Stimulated activated CD4-positive, alpha-beta T cell treated with anti-CD3 and anti-CD28 coated beads, Interleukin-2, amount 100 ng/mL, for 48 hours (primary cell): ENCODE measurements at places on chromosomes 12 and 14.

DNA sequence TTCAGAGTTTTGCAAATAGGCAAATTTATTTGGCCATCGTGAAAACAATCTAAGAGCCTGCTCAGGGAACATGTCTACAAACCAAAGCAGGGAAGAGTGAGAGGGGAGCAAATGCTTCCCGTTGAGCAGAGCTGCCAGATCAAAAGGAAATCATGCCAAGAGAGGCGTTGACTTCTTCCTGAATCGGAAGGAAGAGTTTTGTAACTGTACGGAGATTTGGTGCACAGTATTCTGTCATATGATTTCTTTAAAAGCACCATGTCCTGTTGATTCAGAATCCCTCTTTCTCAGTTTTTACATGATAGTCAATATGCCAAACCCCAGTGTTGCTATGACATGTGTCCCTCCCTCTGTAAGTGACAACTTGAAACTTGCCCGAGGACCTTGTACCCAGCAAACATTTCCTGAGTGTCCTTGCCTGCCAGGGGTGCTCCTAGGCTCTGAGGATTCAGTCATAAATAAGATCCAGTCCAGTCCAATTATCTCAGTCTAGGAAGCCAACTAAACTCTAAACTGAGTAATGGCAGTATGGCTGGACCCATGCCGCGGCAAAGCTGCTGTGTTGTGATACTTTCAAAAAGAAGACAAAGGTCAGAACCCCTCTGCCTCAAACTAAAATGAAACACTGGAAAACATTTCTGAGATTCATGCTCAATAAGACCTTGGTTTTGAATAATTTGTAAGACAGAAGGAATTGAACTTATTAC is 300.1 kb upstream of the FKBP4 start:
- no peak for DNase-seq

DNA sequence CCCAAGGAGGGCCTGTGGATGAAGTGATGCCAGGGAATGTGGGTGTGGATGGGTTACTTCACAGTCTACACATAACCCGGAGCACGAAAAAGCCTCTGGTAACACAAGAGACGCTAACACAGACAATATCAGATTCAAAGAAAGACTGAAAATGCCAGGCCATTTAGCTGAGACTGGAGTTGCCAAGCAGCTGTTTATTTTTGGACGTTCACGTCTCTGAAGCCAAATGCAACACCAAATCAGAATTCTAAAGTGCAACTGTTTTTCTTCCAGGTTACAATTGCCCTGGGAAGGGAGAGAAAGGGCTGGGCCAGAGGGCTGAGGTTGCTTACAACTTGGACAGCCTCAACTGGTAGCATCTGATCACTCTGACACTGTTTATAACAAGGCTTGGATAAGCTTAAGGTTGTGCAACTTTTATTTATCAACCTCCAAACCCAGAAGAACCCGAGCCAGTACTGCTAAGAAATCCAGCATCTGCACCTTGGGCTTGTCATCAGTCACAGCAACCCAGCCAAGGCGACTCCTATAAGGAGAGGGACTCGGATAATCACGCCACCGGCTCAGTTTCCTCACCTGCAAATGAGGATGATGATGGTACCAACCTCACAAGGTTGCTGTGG is 24.8 kb downstream of the NUAK1 start:
- no peak for DNase-seq

DNA sequence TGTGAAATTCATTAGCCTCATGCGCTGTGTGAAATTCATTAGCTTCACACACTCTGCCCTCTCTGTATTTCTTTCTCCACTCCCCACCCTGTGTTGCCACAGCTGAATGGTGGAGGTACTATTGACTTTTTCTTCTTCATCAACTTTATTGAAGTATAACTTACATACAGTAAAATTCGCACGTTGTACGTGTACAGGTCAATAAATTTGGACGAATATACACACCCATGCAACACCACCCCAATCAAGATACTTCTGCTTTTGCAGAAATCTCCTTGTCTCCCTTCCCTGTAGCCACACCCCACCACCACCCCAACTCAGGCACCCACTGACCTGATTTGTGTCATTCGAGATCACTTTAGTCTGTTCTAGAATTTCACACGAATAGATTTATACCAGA is 51.8 kb downstream of the FBXL14 start:
- DNase-seq = no peak

- DNase-seq = no peak
Observed at GRCh38 chr12:91620992-91621391, 438.4 kb upstream of the DCN start.

DNA sequence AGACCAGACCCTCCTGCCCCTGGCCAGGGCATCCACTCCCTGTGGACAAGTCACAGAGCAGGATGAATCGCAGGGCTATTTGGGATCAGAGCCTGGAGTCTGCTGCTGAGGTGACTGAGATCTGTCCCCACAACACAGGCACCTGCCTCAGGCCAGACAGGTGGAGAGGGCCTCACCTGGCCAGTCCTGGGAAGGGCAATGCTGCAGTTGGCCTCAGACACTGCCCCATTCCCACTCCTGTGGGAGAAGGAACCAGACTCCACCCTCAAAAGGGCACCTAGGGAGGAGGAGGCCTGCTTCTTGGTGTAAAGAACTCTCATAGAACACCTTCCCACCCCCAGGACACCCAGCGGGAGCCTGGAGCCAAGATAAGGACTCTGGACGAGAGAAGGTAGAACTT is 48.3 kb upstream of the PLEKHG6 start:
- no peak for DNase-seq

GRCh38 chr14:64795921-64796320 is 83.8 kb downstream of the SPTB start:
- DNase-seq = no peak

- DNase-seq = no peak
Observed at GRCh38 chr12:77315407-77315806, 250.0 kb upstream of the E2F7 start.

GRCh38 chr12:39125566-39125965 is 220.2 kb upstream of the CPNE8 start:
- no peak for DNase-seq

DNA sequence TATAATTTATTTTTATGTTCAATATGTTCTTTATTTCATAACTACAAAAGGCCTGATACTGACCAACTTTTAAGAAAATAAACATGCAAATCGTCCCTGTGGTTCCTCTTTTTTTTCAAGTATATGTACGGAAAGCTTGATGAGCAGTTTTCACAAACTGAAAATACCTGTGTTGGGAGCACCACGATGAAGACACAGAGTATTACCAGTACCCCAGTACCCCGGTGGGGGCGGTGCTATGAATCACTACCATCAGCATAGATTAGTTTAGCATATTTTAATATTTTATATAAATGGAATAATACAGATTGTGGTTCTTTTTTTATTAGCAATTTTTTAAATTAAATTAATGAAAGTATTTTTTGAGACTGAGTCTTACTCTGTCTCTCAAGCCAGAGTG is 7.0 kb downstream of the B4GALNT3 start:
- DNase-seq = no peak

DNA sequence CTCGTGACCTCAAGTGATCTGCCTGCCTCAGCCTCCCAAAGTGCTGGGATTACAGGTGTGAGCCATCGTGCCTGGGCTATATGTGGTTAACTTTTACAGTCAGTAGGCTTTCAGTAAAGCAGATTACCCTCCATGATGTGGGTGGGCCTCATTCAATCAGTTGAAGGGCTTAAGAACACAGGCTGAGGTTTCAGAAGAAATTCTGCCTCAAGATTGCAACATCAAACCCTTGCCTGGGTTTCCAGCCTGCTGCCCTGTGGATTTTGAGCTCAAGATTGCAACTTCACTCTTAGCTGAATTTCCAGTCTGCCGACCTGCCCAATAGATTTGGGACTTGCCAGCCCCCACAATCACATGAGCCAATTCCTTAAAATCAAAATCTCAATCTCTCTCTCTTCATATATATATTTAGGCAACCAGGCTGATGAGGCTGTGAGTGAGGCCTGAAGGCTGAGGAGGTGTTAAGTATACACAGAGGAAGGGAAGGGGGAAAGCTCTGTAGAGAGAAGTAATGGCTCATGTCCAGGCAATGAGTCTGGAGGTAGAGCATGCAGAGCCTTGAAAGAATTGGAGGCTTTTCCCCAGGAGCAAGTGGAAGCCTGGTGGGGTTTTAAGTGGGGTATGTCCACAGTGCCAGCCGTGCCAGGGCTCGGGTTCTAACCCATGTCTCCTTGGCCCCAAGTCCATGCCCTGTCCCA is 33.3 kb upstream of the ACTN1 start:
- no peak for DNase-seq

- no peak for DNase-seq
Observed at GRCh38 chr12:90211017-90211416, 502.4 kb upstream of the ATP2B1 start.

GRCh38 chr12:67940780-67941243 is 48.4 kb upstream of the IFNG-AS1 start:
- no peak for DNase-seq

DNA sequence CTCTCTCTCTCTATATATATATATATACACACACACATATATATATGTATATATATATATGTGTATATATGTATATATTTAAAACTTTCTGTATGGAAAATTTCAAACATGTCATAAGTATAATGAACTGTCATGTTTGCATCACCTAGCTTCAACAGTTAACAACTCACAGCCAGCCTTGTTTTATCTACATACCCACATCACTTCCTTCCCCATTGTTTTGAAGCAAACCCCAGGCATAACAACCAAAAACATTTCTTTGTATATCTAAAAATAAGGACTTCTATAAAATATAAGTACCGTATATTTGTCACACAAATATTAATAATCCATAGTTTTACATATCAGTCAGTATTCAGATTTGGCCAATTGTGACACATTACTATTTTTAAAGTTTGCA is 57.4 kb downstream of the PAPOLA start:
- DNase-seq = no peak

GRCh38 chr14:33836203-33836899 is 114.5 kb downstream of the EGLN3 start:
- no peak for DNase-seq

- peak; percentile 6 for DNase-seq
Observed at GRCh38 chr12:14185427-14186192, 179.9 kb upstream of the ATF7IP start.

GRCh38 chr14:52443506-52443905 is 108.8 kb downstream of the TXNDC16 start:
- no peak for DNase-seq

DNA sequence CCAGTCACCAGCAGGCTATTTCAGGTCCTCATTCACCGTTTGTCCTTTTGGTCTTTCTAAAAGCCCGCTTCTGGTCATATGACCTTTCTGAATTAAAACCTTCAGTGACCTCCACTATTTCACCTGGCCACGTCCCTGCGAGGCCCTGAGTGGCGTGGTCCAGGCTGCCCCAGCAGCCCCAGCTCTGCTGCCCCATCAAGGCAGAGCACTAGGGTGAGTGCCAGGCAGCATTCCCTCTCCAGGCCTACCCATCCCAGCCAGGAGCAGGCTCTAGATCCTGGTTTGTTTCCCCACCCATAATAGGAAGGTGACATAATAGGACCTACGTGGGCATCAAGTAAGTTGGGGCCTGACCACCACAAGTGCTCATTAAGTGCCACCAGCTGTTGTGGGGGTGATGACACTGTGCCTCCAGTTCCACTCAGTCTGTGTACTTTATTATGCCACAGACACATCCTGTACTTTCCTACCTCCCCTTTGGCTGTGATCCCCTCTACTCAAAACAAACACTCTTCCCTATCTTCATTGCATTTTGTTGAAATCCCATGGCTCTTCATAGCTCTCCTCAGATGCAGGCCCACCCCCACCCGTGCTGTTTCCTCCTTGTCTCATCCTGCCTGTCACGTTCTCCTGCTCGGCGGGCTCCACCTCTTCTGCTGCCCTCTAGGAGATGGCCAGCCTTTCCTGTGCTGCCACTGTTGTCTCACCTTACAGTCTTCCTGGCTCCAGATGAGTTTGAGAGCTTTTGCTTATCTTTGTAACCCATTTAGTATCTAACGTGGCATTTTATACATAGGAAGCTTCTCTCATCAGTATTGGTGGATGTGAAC is 21.4 kb downstream of the CKB start:
- DNase-seq = no peak

- no peak for DNase-seq
Observed at GRCh38 chr12:68809190-68810026, 1.4 kb downstream of the MDM2 start.

DNA sequence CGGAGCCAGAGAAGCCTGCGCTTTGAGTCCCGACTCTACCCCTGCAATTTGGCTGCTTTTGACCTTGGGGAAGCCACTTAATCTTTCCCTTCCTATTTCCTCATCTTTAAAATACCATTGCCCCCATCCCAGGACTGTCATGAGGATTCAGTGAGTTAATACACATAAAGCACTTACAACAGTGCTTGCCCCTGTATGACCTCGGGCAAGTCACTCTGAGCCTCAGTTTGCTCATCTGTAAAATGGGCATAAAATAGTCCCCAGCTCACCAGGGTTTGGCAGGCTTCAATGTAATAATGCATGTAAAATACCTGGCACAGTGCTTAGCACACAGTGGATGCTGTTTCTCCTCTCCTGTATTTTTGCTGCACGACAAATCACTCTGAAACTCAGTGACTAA is 278.7 kb upstream of the PWP1 start:
- DNase-seq = no peak

- no peak for DNase-seq
Observed at GRCh38 chr12:123614531-123614930, 12.6 kb downstream of the DDX55 start.

DNA sequence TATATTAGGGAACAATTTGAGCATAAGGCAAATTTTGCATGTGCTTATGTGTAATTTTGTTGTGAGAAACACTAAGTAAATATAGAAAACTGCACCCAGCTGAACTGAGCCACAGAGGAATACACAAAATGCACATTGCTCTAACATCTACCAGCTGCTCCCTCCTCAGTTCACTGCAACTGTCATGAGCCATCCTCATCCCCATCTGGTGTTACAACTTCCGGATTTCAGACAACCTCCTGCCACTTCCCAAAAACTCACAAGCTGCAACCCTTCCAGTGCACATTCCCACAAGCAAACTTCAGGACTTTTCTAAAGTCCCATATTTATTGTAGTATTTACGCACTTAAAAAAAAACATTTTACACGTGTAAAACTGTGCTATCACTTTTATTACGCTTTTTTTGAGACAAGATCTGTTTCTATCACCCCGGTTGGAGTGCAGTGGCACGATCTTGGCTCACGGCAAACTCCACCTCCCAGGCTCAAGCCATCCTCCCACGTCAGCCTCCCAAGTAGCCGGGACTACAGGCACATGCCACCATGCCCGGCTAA is 169.1 kb upstream of the TBX3 start:
- no peak for DNase-seq

- DNase-seq = peak; percentile 26
Observed at GRCh38 chr12:103840462-103840875, 565 bp downstream of the NT5DC3 start.
